ENCODE measurements at places on chromosomes 3 and 15. TPM values are rescaled to one million over a fixed set of nuclear protein-coding genes. Genes with fewer than 3 reads are reported as not detected.

DNA sequence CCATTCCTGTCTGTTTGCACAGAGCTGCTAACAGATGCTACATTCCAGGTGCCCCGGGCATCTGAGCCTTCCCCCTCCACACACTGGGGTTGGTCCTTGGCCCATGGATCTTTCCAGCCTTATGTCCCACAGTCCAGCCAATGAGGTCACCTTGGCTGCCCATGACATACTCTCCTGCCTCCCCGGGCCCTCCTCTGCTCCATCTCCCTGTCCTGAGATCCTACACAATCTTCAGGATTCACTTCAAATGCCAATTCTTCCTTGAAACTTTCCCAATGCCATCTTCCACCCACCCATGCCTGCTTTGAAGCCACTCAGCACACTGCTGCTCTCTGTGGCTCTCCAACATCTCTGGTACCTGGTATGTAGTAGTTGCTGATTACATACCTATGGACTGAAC is 4.3 kb downstream of the CHRNA3 start:
- no peak for DNase-seq

TMEM212 gene
- not detected for polyA plus RNA-seq

DNA sequence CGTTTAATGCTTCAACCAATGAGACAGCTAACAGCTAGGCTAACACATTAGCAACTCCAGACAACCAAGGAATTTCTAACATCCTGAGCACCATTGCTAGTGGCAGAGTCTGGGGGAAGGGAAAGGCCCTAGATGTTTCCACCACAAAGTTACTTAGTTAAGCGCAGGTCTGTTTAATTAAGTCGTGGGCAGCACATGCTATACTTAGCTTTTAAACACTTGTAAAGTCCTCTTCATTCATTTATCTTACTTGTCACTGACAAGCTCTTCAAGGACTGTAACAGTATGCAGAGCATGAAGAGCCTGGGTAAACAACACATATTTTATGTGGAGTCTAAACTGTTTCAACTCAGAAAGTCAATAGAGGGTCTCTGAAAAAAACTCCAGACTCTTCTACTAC is 221.1 kb upstream of the WNT5A start:
- DNase-seq, result no peak

DNA sequence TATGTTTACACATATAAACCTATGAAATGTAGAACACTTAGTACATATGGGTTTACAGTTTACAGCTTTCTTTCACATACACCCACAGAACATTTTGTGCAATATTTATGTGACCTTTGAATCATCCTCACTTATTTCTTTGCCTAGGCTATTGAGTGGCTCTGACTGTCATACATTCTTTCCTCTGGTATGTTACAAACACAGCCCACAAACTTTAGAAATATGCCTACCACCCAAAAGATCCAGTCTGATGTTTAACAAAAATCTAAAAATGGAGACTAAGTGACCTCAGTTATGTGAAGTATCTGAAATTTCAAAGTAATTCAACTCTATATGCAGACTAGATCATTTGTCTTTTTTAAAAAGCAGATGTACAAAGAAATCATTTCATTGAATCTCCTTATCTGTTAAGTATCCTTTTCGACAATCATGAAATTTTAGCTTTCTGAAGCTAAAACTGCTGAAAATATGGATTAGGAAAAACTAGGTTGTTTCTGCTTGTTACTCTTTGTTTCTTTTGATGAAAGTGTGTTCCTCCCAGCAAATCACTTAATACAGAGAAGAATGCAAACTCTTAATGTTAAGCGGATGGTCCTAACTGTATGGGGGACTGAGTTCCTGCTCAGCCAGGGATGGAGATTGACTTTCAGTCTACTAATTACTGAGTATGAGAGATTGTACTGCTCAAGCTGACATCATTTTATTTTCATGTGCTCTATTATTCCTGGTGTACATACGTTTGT is 27.7 kb downstream of the CCDC54 start:
- DNase-seq, result no peak

DNA sequence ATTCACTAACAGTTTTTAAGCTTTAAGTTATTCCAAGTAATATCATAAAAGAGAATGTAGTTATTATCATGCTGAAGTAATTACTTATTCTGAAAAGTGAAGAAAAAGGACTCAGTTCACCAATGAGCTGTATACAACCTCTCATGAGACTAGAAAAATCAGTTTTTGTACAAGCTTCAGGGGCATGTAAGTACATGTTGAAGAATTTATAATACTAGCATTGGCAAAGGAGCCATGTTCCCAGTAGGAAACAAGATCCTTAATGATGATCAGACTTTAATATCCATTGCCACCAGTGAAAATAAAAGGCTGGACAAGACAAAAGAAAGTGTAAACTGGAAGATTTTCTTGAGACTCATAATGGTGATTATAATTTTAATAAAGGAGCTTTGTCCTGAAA is 532.8 kb downstream of the PLOD2 start:
- no peak for DNase-seq

ACTRT3 gene
- 0.15 TPM for polyA plus RNA-seq

DNA sequence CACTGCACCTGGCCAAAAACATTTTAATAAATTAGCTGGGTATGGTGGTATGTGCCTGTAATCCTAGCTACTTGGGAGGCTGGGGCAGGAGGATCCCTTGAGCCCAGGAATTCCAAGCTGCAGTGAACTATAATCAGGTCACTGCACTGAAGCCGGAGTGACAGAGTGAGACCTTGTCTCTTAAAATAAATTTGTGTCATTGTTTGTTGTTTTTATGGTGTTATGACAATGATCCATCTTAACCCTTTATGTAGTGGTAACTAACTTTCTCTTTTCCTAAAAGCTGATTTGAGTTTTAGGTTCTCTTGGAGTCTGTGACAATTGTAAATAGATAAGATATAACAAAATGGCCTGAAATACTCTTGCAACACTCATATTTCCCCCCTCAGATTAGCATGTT is 20.7 kb downstream of the FLNB start:
- DNase-seq, result no peak

DNA sequence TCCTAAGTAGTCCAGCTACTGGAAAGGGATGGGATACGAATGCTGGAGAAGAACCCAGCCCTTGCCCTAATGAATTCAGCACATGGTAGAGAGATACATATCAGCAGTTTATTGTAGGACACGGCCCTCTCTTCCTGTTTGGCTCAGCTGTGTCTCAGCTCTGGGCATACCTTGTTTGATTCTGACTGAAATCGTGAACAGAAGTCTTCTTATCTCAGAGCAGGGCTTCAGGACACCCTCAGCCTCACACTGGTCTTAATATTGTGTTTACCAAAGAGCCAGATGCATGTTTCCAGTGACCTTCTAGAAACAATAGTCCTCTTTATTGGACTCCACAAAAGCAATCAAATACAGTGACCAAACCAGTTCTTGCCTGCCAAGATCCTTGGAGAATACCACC is 54.7 kb downstream of the FAM174B start:
- no peak for DNase-seq

GRCh38 chr15:60936186-60936585 is 292.9 kb downstream of the RORA start:
- DNase-seq, result no peak
